ENCODE measurements at places on chromosomes 5 and 9. TPM values are rescaled to one million over a fixed set of nuclear protein-coding genes. Genes with fewer than 3 reads are reported as not detected.
A peak's percentile ranks its signal among the peaks of the same experiment; 100 is the strongest.

The SH3RF2 gene
- 314 TPM for total RNA-seq

The PCDHGC5 gene
- 3.1 TPM for total RNA-seq

The ANKRD31 gene
- not detected for total RNA-seq

GRCh38 chr9:106324591-106325280, 538.2 kb upstream of the ZNF462 start:
- no peaks in the 10 kb centered on the region for H3K27me3 ChIP-seq
- no peak for DNase-seq
- no peak overlapping the region for H3K4me3 ChIP-seq

The CATSPER3 gene
- total RNA-seq, result 0.48 TPM

GRCh38 chr5:1523793-1524480, at the start of gene LPCAT1:
Gene LPCAT1 (minus strand): TSS chr5:1523960. CDS start chr5:1523844, 116 bp downstream.
- DNase-seq, result peak; percentile 80
- no peaks in the 10 kb centered on the region for H3K27me3 ChIP-seq
- H3K36me3 ChIP-seq, result no peaks in the 10 kb centered on the region
- H3K4me3 ChIP-seq, result peak within 1 kb of the TSS; percentile 75

The SLC9A3 gene
- total RNA-seq, result 1.0 TPM

GRCh38 chr5:159642379-159642778, 273.9 kb upstream of the ADRA1B start:
- H3K27me3 ChIP-seq, result no peaks in the 10 kb centered on the region
- no peak overlapping the region for H3K4me3 ChIP-seq
- no peak overlapping the region for H3K27ac ChIP-seq
- no peak for DNase-seq
- no peaks in the 10 kb centered on the region for H3K4me1 ChIP-seq
- H3K36me3 ChIP-seq, result no peaks in the 10 kb centered on the region

The SUSD3 gene
- total RNA-seq, result 0.40 TPM

DNA sequence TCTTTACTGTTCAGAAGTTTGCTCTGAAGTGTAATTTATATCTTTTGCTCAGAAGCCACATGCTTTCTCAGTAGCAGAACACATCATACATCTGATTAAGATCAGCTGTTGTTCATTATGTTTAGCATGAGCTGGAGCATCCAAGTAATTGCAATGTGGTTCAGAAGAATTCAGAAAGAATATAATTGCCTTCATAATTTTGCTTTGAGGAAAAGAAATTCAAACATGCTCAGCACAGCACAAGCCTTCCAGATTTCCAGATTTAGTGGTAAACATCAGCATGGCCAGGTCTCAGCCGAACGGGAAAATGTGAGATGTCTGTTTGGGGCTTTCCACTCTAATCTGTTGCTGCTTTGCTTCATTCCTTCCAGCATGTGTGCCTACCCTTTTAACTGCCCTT, 65.9 kb downstream of the ITGA1 start:
- H3K27me3 ChIP-seq, result no peaks in the 10 kb centered on the region
- no peak overlapping the region for H3K27ac ChIP-seq
- H3K36me3 ChIP-seq, result no peaks in the 10 kb centered on the region

The PCDHB7 gene
- total RNA-seq, result 0.17 TPM

DNA sequence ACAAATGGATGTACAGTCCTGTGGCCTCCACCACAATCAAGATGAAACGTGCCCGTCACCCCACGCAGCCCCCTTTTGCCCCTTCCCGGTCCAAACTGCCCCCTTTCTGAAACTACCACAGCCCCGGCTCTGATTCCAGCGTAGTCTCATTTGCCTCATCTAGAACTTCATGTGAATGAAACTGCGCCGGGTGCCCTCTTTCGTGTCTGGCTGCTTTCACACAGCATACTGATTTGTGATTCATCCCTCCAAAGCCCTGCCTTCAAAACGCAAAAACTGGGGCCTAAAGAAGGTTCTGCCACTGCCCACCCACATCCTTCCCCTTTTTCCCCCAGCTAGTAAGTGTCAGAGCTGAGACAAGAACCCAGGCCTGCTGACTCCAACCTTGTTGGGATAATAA, 31.5 kb upstream of the NCS1 start:
- H3K36me3 ChIP-seq, result peaks cover 13% of the 10 kb centered on the region
- H3K27me3 ChIP-seq, result peaks cover 27% of the 10 kb centered on the region
- H3K27ac ChIP-seq, result no peak overlapping the region

The NKD2 gene
- 0.64 TPM for total RNA-seq

The CNTNAP3 gene
- 21.1 TPM for total RNA-seq

DNA sequence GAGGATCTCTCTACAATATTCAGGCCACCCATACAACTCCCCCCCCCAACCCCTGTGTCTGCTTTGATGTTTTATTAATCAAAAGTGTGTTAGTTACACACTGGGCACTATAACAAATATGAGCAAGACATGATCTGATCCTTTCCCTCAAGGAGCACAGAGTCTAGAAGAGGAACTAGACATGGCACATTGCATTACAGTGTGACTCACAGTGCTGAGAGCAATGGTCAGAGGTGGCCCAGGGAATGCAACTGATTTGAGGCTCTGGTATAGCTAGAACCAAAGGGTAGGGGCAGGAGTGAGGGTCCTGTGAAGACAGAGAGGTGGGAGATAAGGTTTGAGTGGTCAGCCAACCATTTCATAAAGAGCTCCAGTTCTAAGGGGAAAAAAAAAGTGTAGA, 539.2 kb downstream of the ACTL7B start:
- no peaks in the 10 kb centered on the region for H3K4me1 ChIP-seq
- H3K4me3 ChIP-seq, result no peak overlapping the region
- no peak for DNase-seq
- no peaks in the 10 kb centered on the region for H3K36me3 ChIP-seq
- no peak overlapping the region for H3K27ac ChIP-seq

DNA sequence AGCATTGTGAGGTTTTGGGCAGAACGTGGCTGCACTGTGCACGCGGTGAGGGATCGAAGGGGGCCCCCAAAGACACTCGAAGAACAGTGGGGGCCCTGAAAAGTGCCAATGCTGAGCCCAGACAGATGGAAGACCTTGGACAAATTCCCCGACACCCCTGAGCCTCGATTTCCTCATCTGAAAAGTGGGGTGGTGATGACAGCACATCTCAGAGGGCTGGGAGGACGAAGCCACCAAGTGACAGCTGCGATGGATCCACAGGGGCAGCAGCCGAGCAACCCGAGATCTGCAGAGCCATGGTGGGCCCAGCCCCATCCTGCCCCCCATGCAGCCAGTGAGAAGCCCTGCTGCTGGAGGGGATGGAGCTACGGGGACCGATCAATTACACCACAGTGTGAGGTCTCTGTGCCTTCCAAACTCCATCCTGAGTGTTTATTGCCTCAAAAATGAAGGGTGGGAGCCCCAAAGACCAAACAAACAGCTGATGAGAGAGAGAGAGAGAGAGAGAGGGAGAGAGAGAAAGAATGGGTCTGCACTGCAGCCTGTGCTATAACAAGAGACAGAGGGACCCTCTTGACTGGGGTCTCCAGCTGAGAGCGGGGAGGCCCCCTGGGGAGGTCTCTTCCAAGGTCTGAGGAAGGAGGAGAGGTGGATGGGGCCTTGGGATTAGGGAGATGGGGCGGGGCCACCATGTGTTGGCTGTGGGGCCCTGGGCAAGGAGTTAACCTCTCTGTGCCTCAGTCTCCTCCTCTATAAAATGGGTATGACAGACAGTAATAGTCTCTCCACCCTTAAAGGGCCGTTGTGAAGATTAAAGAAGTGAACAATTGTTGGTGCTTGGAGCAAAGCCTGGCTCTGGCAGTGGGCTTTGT, 134.4 kb upstream of the IER5L start:
- H3K4me3 ChIP-seq, result no peak overlapping the region
- H3K27me3 ChIP-seq, result no peaks in the 10 kb centered on the region
- H3K36me3 ChIP-seq, result no peaks in the 10 kb centered on the region
- no peak for DNase-seq

GRCh38 chr5:153798830-153799229, 239.9 kb downstream of the FAM114A2 start:
- H3K27ac ChIP-seq, result no peak overlapping the region
- no peak overlapping the region for H3K4me3 ChIP-seq
- DNase-seq, result no peak
- no peaks in the 10 kb centered on the region for H3K36me3 ChIP-seq
- no peaks in the 10 kb centered on the region for H3K27me3 ChIP-seq

The AUH gene
- total RNA-seq, result 49.6 TPM

The MELK gene
- 0.20 TPM for total RNA-seq

The FTMT gene
- not detected for total RNA-seq

- H3K27ac ChIP-seq, result peak overlapping the region; percentile 88
- DNase-seq, result peak; percentile 29
- H3K27me3 ChIP-seq, result no peaks in the 10 kb centered on the region
- peaks cover 50% of the 10 kb centered on the region for H3K4me1 ChIP-seq
- peak overlapping the region; percentile 97 for H3K4me3 ChIP-seq
- no peaks in the 10 kb centered on the region for H3K36me3 ChIP-seq
Observed at GRCh38 chr5:141618030-141618803, 583 bp downstream of the DIAPH1 start.

The STC2 gene
- total RNA-seq, result 6.2 TPM

GRCh38 chr9:4048441-4048840, 251.4 kb downstream of the GLIS3 start:
- no peaks in the 10 kb centered on the region for H3K4me1 ChIP-seq
- DNase-seq, result no peak
- H3K4me3 ChIP-seq, result no peak overlapping the region
- H3K27ac ChIP-seq, result no peak overlapping the region

The TPPP gene
- total RNA-seq, result 10.0 TPM

- H3K4me1 ChIP-seq, result no peaks in the 10 kb centered on the region
- DNase-seq, result no peak
- H3K27me3 ChIP-seq, result no peaks in the 10 kb centered on the region
- H3K36me3 ChIP-seq, result no peaks in the 10 kb centered on the region
- H3K27ac ChIP-seq, result no peak overlapping the region
Observed at GRCh38 chr5:77398896-77399295, 93.2 kb downstream of the WDR41 start.

- no peaks in the 10 kb centered on the region for H3K36me3 ChIP-seq
- peak overlapping the region; percentile 81 for H3K27ac ChIP-seq
- no peak overlapping the region for H3K4me3 ChIP-seq
- H3K27me3 ChIP-seq, result no peaks in the 10 kb centered on the region
- no peak for DNase-seq
Observed at GRCh38 chr5:151214614-151215545, 9.0 kb downstream of the CCDC69 start.

DNA sequence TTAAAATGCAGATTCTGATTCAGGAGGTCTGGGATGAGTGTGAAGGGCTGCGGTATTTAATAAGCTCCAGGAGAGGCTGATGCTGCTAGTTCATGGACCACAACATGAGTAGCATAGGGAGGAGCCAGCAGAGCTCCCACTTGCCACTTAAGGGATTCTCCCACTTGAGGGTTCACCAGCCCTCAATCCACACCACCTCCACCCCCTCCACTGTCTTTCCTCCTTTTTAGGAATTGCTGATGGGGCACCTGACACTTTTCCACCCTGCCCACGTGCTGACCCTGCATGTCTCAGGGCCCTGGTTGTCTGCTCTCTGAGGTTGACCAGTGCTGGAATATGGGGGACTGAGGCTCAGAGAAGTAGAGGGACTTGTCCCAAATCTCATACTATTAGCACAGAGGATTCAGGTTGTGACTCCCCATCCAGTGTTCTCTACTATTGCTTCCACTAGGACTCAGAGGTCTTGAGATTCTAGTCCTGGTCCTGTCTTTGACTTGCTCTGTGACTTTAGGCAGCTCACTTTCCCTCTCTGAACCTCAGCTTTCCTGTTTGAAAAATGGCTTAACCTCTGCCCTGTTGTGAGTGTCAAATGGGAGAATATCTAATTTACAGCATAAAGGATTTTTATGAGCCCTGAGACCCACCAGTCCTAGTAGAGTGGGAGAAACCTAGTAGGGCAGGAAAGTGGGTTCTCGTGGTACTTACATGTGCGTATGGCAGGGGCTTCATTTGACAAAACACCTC, 72.9 kb downstream of the PPARGC1B start:
- no peak for DNase-seq
- no peaks in the 10 kb centered on the region for H3K36me3 ChIP-seq
- H3K4me1 ChIP-seq, result peaks cover 91% of the 10 kb centered on the region
- no peaks in the 10 kb centered on the region for H3K27me3 ChIP-seq
- H3K27ac ChIP-seq, result peak overlapping the region; percentile 37
- H3K4me3 ChIP-seq, result no peak overlapping the region

DNA sequence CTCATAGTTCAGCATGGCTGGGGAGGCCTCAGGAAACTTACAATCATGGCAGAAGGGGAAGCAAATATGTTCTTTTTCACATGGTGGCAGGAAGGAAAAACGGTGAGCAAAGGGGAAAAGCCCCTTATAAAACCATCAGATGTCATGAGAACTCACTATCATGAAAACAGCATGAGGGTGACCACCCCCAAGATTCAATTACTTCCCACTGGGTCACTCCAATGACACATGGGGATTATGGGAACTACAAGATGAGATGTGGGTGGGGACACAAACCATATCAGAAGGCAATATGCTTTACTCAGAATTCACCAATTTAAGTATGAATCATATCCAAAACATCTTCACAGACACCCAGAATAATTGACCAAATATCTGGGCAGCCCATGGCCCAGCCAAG, 19.7 kb downstream of the MAT2B start:
- H3K4me1 ChIP-seq, result no peaks in the 10 kb centered on the region
- DNase-seq, result no peak
- no peak overlapping the region for H3K4me3 ChIP-seq
- no peaks in the 10 kb centered on the region for H3K27me3 ChIP-seq
- no peak overlapping the region for H3K27ac ChIP-seq

The TCOF1 gene
- total RNA-seq, result 17.5 TPM

GRCh38 chr9:113483676-113484257, 20.2 kb downstream of the RGS3 start:
- peaks cover 50% of the 10 kb centered on the region for H3K4me1 ChIP-seq
- no peaks in the 10 kb centered on the region for H3K27me3 ChIP-seq
- no peaks in the 10 kb centered on the region for H3K36me3 ChIP-seq
- peak overlapping the region; percentile 64 for H3K27ac ChIP-seq
- no peak overlapping the region for H3K4me3 ChIP-seq

- H3K36me3 ChIP-seq, result peaks cover 3% of the 10 kb centered on the region
- no peak overlapping the region for H3K27ac ChIP-seq
- peaks cover 10% of the 10 kb centered on the region for H3K4me1 ChIP-seq
- H3K4me3 ChIP-seq, result no peak overlapping the region
- peak; percentile 57 for DNase-seq
Observed at GRCh38 chr5:179839328-179840256, 18.9 kb downstream of the SQSTM1 start.

GRCh38 chr5:179836225-179837019, 15.7 kb downstream of the SQSTM1 start:
- H3K4me1 ChIP-seq, result peaks cover 8% of the 10 kb centered on the region
- no peak overlapping the region for H3K4me3 ChIP-seq
- H3K27me3 ChIP-seq, result no peaks in the 10 kb centered on the region
- H3K27ac ChIP-seq, result no peak overlapping the region
- no peak for DNase-seq

The PCDHGA12 gene
- total RNA-seq, result 6.1 TPM

- peak; percentile 96 for DNase-seq
- H3K36me3 ChIP-seq, result no peaks in the 10 kb centered on the region
- H3K27ac ChIP-seq, result peak within 1 kb of the TSS; percentile 79
- peak within 1 kb of the TSS; percentile 83 for H3K4me3 ChIP-seq
Observed at GRCh38 chr9:126914458-126915280, at the start of gene RALGPS1. Gene RALGPS1 (plus strand): TSS chr9:126914782. CDS start chr9:126962290, 47,508 bp downstream.
